ENCODE measurements at places on chromosomes 1 and 21.
A peak's percentile ranks its signal among the peaks of the same experiment; 100 is the strongest.

GRCh38 chr1:236063919-236064673, 794 bp downstream of the NID1 start:
- DNase-seq: no peak

GRCh38 chr1:180175806-180176205, 21.1 kb downstream of the QSOX1 start:
- DNase-seq: no peak

DNA sequence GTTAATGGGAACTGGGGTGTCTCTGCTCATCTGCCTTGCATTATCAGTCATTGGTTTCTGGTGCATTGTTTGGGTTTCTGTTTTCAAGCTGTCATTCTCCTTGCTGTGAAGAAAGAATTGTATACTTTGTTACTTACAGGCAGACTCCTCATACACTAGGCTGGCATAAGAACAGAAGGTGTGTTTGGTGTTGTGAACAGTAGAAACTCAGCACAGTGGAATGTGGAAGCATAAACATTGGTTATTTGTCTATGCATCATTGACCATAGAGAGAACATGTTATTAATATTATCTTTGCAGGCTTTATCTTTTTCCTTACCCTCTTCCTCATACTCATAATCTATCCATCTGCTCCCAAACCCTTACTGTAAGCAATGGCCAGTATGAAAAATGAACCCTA, 18.2 kb downstream of the C1orf87 start:
- no peak for DNase-seq

GRCh38 chr1:42163536-42164503, 725 bp downstream of the GUCA2A start:
- no peak for DNase-seq

DNA sequence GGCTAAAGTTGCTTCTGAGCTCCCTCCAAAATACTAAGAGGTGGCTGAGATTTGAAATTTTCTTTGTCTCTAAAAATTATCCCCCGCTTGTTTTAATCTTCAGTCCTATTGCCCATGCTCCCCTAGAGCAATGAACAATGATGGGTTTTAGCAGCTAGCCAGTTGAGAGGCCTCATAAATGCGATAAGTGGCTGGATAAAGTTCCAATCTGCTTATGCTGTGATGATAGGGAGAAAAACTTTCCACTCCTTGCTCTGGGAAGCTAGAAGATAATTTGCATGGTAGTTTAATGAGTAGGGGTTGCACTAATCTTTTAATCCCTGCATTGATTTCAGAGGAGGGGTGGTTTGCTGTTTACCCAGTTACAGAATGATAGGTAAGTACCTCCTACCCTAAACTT, 9.6 kb upstream of the PRPF3 start:
- no peak for DNase-seq

DNA sequence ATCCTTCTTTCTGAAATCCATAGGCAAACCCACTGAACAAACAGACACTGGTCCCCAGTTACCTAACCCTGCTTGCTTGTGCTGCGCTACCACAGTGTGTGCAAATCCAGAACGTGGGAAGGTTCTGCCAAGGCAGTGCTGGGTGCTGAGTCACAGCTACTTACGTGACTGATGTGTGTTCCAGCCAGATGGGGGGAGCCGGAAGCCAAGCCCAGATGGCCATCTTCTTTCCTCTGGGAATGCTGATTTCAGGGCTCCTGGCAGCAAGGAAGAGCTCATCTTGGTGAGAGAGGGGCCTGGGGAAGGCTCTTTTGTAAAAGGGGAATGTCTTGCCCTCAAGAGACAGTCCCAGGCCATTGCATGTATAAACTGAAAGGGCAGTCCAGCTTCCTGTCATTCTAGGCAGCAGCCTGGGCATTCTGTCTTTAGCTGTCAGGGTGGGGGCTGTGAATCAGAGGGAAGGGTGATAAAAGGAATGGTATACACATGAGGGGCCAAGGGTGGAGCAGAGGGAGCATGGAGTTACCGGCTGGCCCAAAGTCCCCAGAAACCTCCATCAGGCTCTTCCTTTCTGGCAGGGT, 54.1 kb downstream of the CD46 start:
- peak; percentile 56 for DNase-seq

All from nucleus accumbens (tissue), 56 donors.